ENCODE measurements at places on chromosomes 1 and 21.

DNA sequence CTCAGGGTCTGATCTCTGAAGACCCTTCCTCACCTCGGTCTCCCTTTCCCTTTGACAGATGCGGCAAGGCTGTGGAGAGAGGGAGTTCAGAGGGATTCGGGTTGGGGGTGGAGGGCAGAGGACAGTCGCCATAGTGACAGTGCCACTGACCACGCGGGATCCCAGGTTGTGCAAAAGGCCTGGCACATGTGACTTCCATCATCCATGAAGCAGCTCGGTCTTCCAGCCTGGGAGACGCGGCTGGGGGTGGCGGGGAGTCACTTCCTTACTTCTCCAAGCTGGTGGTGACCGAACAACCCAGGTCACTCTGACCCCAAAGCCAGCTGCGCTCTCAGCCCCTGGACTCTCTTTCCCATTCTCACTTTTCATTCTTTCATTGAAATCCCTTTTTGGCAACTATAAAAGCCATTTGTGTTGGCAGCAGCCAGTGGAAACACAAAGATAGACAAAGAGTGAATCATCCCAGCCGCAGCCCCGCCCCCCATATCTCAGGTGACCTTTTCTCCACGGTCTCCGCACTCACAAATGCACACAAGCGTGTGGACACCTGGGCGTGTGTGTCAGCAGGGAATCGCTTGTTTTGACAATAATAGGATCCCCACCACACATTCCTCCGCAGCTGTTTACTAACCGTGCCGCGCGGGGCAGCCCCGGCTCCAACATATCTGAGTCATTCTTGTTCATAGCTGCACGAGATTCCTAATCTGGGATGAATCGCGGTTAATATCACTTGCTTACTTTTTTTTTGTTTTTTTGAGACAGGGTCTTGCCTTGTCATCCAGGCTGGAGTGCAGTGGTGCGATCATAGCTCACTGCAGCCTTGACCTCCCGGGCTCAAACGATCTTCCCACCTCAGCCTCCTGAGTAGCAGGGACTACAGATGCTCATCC is 68.3 kb downstream of the DHRS3 start:
- no peak for DNase-seq

GRCh38 chr1:156433602-156434001 is 64.6 kb downstream of the RHBG start:
- no peak for DNase-seq

GRCh38 chr1:111372336-111372965 is 55.1 kb downstream of the OVGP1 start:
- no peak for DNase-seq

DNA sequence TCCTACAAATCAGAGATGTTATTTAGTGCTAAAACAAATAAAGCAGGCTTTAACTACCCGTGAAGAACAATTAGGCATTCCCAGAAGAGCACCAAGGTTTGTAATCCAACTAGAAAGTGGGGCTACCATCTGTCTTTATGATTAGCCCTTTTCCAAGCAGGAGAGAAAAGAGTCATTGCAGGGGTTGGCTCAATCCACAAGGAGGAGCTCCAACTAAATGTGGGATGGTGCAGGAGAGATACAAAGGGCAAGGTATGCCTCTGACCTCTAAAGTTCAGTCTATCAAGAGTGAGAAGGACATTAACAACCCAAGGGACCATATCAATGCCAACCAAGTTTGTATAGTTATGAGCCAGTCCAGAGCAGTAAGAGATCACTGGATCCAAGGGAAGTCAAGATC is 382.7 kb upstream of the DUSP10 start:
- DNase-seq = no peak

GRCh38 chr1:163471779-163472650 is 150.3 kb downstream of the NUF2 start:
- DNase-seq = no peak

- no peak for DNase-seq
Observed at GRCh38 chr1:113809670-113810602, 2.3 kb downstream of the RSBN1 start.

GRCh38 chr1:242718967-242719366 is 194.5 kb upstream of the PLD5 start:
- no peak for DNase-seq

DNA sequence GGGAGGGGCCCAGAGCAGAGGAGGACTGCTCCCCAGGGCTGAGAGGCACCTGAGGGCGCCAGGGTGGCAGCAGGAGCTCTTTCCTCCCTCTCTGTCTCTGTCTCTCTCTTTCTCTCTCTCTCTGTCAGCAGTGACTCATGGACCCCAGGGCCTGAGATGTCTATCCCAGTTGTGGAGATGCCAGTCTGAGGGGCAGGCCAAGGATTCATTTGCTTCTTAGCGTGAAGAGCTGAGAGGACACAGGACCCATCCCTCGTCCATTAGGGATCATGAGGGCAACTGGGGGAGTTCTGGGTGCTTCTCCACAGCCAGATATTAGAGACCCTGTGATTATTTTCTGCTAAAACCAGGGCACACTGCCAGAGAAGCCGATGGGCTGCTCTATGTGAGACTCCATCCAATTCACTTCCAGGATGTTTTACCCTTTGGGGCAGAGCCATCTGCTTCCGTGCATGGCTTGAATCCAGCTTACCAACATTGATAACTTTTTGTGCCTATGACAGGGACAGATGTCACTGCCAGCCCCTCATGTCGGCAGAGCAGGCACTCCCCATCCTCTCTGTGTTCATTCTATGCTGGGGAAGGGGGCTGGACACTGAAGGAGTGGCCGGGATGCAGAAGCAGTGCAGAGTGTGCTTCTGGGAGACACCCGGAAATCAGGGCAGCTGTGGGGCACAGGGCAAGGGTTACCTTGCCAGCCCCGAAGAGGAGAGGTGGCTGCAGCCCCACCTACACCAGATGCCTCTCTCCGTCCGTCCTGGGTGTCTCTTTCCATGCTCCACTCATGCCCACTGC is 4.1 kb upstream of the PCBP3 start:
- no peak for DNase-seq

GRCh38 chr1:216181590-216181989 is 241.7 kb downstream of the USH2A start:
- no peak for DNase-seq

DNA sequence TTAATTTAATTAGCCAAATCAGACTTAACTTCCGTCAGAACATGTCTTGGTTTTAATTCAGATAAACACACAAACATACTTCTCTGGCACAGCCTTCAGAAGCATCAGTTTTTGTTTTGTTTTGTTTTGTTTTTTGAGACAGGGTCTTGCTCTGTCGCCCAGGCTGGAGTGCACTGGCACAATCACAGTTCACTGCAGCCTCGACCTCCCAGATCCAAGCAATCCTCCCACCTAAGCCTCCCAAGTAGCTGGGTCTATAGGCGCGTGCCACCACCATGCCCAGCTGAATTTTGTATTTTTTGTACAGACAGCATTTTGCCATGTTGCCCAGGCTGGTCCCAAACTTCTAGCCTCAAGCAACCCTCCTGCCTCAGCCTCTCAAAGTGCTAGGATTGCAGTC is 34.7 kb downstream of the MDM4 start:
- no peak for DNase-seq

- DNase-seq = no peak
Observed at GRCh38 chr1:203273869-203274602, 31.3 kb upstream of the BTG2 start.

GRCh38 chr1:156591432-156592157 is at the start of gene NAXE:
TSS of gene NAXE (plus strand) at chr1:156591776. CDS start at chr1:156591805, 29 bp downstream.
- DNase-seq = peak; percentile 68

GRCh38 chr1:208192995-208193394 is 51.2 kb downstream of the PLXNA2 start:
- DNase-seq = no peak
